Erythroblast (primary cell): ENCODE measurements at places on chromosomes 7 and 10.

DNA sequence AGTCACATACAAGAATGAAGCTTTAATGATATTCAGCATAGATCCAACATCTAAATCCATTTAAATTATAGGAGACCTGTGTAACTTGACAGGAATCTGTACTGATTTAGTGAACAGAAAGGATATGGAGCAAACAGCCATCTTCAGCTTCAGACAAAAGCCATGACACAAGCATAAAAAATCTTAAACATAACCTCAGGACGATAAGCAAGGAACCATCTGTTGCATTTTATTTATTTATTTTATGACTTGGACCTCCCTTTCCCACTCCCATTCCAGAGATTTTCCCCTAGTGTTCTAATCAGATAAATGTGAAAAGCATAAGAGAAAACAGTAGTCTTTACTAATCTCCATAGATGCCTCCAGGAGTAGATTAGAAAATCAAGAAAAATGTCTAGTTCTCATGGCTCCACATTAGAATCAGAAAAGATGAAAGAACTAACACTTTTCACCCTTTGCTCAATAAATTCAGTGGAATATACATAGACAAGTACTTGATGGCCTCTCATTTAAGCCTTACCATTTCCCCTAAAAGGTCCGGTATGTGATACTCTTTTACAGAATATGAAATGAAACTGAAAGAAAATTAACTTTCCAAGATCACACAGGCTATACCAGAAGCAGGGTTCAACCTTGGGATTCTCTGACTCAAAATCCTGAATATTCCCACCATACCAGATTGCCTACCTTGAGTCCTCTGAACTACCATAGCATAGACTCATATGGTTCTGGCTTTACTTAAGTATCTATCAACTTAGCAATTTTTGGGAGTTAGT, 15.2 kb downstream of the CACNA2D1 start:
- no peak for DNase-seq

DNA sequence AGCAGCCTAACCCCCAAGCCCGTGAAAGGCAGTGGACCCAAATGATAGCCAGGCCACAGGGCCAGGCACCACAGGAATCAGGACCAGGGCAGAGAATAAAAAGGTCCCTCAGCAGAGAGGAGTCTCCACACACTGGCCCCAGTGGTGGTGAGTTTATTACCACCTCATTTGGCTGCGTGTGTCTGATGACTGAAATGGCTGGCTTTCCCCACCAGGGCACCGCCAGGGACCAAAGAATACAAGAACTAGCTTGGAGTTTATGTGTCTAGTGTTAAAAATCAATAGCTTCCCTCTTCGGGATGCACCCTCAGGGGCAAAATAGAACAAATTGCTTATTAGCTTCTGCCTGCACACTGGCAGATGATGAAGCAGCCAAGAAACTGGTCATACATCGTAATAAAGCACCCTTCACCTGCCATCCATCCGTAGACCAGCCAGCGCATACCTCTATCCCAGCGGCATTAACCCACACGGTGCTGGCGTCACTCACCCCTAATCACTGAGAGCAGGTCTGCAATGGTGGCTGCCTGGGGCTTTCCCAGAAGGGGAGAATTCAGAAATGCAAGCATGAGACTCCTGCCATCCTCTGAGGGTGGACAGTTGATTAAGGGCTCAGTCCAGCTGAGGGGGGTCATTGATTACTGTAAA, 223.7 kb upstream of the ZMIZ1 start:
- DNase-seq = no peak

- DNase-seq = peak; percentile 20
Observed at GRCh38 chr10:13206546-13207443, 27.4 kb downstream of the UCMA start.

DNA sequence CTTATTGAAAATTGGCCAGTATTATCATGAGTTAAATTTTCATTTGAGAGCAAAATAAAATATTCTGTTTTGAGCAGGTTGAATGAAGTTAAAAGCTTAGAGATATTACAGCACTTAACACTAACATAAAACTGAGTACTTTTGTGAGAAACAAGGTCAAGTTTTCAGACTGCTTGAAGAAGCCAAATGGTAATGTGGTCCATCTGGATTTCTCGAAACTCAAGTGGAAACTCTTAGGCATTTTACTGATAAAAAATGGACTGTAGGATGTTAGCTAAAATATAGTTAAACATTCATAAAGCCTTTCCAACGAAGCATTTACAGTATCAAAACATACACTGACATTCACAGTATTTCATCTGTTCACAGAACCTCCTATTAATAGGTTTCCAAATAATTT, 528.1 kb upstream of the SEMA3D start:
- DNase-seq = no peak

DNA sequence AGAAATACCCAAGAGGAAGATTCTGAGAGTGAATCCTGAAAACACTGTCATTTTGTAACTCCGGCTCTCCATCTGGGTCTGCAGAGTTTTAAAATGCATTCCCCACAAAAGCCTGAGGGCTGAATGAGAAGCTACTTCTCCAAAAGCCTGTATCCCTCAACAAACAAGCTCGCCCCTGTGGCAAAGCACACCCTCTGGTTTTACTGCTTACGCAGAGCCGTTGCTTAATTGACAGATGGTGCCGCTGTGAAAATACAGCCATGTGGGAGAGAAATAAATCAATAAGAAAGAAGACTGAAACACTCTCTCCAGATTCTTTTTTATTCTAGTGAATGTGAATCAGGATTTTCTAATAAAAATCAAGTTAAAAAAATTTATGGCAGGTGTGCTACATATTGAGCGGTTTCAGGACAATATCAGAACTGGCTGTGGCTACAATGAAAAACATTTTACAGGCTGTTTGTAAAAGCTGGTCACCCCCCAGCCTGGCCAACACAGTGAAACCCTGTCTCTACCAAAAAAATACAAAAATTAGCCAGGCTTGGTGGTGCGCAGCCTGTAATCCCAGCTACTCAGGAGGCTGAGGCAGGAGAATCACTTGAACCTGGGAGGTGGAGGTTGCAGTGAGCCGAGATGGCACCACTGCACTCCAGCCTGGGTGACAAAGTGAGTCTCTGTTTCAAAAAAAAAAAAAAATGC, 32.5 kb downstream of the C7orf33 start:
- no peak for DNase-seq

GRCh38 chr7:151351027-151351426, 9.4 kb downstream of the NUB1 start:
- DNase-seq = peak; percentile 40

DNA sequence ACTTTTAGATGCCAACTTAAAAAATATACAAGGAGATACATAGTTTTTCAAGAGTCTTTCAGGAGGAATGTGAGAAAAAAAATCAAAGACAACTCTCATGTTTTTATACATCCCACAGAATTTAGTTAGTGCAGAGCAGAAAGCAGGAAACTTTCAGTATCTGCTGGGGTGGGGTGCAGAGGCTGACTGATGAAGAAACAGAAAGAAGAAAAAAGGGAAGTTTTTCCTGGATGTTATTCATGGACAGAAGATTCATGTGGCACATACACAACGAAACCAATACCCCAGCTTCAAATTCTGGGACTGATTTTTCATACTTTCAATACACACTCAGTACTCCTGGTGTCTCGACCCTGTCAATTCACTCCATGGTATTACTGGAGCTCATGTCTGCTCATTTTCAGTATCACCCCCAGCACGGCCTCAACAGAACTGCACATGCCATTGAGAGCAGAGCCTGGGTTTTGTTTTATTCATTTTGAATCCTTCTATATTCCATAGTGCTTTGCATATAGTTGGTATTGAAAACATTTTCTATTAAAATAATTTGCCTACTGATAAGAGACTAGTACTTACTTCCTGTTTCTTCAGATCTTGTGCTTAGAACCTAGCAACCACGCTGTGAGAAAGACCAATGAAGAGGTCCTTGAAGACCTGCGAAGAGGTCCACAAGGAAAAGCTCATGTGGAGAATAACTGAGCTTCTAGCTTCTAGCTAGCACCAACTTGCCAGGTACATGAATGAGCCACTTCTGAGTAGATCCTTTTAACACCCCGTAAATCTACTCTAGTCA, 49.0 kb downstream of the NDUFB2 start:
- no peak for DNase-seq

DNA sequence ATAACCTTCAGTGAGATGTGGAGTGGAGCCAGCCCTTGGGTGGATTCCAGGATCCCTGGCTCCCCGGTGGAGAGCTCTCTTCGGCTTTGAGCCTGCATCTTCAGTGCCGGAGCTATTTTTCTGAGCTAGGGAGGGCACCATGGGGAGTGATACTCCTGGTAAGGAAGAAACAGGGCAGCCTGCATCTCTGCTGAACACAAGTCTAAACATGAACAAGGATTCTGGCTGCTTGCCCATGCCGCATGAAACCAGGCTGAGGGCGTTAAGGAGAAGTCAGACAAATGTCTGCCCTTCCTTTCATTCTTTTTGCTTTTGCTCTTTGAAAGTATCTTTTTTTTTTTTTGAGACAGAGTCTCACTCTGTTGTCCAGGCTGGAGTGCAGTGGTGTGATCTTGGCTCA, 60.4 kb downstream of the EVX1 start:
- no peak for DNase-seq

DNA sequence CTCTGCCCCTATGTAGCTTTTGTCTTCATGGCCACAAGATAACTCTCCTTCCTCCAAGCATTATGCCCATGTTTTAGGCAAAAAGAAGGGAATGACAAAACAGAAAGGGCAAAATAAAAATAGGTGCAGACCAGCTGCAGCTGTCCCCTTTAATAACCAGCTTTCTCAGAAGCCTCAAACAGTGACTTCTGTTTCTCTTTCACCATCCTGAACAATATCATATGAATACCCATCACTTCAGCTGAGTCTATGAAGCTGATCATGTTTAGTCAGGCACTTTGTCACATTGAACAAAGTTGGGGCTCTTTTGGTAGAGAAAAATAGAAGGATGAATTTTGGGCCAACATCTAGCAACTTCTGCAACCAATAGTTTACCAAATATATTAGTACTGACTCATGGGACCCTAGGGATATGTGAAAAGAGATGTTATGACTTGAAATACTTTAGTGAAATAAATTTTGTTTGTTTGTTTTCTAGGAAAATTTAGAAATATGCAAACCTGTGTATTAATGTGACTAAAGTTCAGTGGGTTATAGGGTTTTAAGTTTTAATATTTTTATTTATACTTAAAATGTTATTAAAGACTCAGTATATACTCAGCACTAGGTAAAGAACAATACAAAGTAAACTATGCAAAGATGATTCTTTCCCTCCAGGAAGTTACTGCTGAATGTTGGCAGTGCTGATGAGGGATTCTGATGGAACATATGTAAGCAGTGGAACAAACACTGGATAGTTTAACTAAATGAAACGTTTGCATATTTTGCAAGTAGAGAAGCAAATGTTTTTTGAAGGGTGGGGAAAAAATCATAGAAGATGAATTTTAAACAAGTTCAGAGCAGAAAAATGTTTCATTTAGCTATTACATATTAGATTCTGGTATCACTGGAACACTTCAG, 133.7 kb downstream of the FOXP2 start:
- no peak for DNase-seq

- DNase-seq = no peak
Observed at GRCh38 chr7:80140388-80140787, 5.8 kb downstream of the GNAI1 start.
